ENCODE measurements at places on chromosomes 11 and 22.

DNA sequence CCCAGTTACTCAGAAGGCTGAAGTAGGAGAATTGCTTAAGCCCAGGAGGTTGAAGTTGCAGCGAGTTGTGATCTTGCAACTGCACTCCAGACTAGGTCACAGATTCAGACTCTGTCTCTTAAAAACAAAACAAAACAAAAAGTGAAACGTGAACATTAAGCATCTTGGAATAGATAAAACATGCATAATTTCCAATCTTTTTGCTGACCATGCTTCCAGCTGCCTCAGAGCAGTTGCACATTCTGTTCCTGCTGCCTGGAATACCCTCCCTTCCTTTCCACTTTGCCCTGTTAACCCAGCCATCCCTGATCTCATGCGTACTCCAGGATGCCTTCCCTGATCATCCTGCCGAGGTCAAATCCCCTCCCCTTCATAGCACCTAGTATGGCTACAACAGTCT lies 718 bp upstream of the CCDC88B start:
- DNase-seq, result no peak

DNA sequence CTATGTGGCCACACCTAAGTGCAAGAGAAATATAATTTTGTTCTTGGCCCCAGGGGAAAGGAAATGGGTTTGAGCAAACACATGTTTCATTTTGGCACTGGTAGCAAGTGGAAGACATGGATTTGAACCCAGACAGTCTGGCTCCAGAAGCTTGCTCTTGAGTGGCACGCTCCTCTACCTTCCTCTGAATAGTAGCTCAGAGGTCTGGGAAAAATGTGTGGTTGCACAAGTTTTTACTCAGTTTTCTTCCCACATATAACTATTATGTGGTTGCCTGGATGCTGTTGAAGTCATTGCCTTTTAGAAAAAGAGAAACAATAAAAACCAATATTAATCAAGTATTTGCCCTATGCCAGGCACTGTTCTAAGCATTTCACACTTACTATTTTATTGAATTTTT lies 16.3 kb downstream of the PARVA start:
- no peak for DNase-seq

GRCh38 chr11:120028897-120029258 lies 109.0 kb downstream of the TRIM29 start:
- DNase-seq, result no peak

GRCh38 chr11:119509969-119510401 lies 87.0 kb upstream of the THY1 start:
- peak; percentile 61 for DNase-seq

GRCh38 chr11:113960702-113961330 lies 14.1 kb upstream of the HTR3A start:
- no peak for DNase-seq

DNA sequence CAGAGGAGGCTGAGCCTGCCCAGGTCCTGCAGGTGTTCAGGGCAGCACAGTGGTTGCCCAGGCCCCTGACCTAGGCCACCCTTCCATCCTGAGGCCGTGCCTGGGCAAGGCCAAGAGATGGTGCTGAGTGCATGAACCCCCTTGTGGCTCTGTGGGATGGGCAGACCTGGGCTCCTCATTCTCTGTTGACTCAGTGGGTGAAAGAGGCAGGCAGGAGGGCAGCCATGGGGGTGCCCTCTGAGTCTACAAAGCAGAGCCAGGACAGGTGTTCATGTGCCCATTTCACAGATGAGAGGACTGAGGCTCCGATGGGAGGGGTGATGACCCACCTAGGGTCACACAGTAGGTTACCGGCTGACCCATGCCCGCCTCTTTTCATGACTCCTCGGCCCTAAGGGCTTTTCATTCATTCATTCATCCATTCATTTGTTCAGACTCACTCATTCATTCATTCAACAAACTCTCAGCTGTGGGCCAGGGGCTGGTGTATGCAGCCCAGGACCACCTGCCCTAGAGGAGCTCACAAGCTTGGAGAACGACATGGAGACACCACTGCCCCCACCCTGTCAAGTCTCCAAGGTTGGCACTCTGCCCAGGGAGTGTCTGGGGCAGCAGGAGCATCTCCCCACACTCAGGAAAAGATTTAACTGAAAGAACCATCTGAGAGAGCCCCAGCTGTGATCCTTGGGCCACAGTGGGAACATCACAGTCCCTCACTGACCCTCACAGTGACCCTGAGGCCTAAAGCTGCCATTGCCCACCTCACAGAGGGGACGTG lies 40.5 kb downstream of the IGLL5 start:
- no peak for DNase-seq

DNA sequence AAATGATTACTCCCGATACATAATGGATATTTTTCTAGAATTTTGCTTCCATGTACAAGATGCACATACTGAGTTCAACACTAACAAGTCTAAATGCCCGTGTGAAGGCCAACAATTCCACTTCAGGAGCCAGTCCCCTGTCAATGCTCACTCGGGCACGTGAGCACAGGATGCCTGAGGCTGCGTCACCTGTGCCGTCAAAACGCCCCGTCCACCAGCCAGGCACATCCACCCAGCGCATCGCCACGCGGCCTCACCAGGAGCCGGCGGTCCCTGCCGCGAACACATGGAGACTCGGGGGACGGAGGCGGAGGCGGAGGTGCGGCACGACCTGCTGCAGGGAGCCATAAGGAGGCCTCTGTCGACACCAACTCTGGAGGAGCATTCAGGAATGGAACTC lies 9.8 kb downstream of the TOLLIP start:
- DNase-seq, result no peak

GRCh38 chr11:128125723-128126122 lies 461.6 kb downstream of the ETS1 start:
- no peak for DNase-seq

- no peak for DNase-seq
Measured at GRCh38 chr22:27512283-27512761, 289.2 kb downstream of the MN1 start.

- DNase-seq, result no peak
Measured at GRCh38 chr11:117299351-117300282, 8.5 kb downstream of the BACE1-AS start.

DNA sequence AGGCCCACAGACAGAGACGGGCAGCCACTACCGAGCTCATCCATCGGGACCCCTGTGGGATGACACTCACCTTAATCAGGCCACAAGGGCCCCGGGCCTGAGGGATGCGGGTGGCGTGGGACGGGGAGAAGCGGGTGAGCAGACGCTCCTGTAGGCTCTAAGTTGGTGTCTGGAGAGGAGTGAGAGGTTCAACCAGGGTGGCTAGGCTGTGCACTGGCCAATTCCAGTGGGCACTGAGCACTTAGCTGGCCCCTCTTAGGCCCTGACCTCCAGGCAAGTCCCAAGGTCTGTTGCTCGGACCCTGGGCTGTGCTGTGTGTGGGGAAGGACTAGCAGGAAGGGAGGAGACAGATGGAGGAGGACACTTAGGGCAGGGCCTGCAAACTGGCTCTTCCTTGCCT lies 139.3 kb downstream of the ST3GAL4 start:
- no peak for DNase-seq

GRCh38 chr11:1931341-1932104 lies 12.0 kb downstream of the TNNT3 start:
- DNase-seq, result no peak

DNA sequence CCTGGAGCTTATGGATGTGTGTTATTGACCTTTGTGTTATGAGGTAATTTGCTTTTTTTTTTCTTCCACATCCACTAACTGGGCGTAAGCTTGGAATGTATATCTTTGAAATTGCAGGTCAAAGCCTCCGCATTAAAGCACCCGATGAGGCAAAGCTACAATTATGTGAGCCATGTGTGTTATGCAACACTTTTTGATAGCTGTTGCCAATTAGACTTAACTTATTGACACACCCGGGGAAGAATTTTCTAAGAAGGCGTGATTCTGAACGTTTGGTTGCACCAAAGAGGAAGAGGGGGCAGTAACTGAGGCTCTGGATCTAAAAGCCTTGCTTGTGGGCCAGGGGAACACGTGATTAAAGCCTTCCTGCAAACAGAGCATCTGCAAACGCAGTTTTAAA lies 610 bp upstream of the TEX12 start:
- DNase-seq, result no peak

DNA sequence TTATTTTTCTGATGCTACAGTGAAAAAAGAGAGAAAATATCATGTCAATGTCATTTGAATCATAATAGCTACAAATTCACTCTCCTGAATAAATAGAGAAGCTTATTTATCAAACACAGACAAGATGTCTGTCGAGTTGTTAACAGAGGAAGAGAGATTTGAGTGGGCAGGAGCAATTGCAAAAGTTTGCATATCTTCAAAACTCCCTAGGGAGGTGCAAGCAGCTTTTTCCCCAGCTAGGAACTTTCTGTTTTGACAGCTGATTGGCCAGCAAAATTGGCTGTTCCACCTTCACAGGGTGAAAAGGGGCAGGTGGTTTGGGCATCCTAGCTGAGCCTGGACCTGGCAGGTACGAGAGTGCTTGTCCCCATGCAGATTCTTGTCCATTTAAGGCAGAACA lies 98.2 kb downstream of the NTM start:
- no peak for DNase-seq

GRCh38 chr11:60761436-60762190 lies 4.9 kb downstream of the MS4A15 start:
- no peak for DNase-seq

GRCh38 chr11:15291885-15292284 lies 177.2 kb downstream of the INSC start:
- no peak for DNase-seq

GRCh38 chr11:9379041-9379440 lies 5.4 kb upstream of the IPO7 start:
- no peak for DNase-seq

GRCh38 chr11:78315724-78316123 lies 101.9 kb downstream of the GAB2 start:
- no peak for DNase-seq

- DNase-seq, result no peak
Measured at GRCh38 chr11:19253817-19254216, 13.1 kb upstream of the E2F8 start.

- no peak for DNase-seq
Measured at GRCh38 chr11:64810891-64811272, 531 bp upstream of the MEN1 start.

DNA sequence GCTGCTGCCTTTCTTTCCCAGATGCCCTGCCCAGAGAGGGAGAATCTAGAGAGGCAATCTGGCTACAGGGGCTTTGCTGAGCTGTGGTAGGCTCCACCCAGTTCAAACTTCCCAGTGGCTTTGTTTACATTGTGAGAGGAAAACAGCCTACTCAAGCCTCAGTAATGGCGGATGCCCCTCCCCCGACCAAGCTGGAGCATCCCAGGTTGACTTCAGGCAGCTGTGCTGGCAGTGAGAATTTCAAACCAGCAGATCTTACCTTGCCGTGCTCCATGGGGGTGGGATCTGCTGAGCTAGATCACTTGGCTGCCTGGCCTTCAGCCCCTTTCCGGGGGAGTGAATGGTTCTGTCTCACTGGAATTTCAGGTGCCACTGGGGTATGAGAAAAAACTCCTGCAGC lies 12.2 kb downstream of the BDNF start:
- DNase-seq, result no peak

DNA sequence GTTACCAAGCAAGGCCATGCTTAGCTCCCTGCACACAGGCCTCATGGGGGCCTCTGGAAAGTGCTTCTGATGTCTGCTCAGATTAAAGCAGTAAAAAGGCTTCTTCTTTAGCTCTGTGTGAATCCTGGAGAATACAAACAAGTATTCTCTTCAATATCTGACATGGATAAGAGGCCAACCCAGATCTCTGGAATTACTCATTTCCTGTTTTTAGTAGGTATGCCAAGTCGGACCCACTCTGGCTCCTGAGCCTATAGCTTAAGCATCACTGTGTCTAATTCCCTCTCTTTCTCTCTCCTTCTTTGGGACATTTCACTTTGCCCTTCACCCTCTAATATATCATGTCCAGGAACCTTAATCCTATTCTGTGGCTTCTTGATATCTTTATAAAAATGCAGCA lies 529.6 kb upstream of the CCDC90B start:
- no peak for DNase-seq

DNA sequence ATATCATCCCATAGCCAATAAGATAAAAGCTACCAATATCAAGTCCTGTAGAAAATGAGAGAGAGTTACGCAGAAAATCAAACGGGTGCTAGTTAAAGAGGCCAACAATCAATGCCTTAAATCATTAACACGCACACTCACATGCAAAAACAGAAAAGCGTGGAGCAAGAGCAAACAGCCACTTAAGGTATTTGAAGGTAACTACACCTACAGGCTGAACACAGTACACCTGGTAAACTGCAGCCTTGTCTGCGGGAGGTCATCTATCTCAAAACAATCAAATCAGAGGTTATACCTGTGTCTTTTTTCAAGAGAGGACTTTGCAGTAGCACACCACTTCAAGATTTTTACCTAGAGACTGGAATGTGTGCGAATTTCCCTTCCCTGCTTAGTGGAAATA lies 23.6 kb downstream of the SLC35F2 start:
- DNase-seq, result no peak

DNA sequence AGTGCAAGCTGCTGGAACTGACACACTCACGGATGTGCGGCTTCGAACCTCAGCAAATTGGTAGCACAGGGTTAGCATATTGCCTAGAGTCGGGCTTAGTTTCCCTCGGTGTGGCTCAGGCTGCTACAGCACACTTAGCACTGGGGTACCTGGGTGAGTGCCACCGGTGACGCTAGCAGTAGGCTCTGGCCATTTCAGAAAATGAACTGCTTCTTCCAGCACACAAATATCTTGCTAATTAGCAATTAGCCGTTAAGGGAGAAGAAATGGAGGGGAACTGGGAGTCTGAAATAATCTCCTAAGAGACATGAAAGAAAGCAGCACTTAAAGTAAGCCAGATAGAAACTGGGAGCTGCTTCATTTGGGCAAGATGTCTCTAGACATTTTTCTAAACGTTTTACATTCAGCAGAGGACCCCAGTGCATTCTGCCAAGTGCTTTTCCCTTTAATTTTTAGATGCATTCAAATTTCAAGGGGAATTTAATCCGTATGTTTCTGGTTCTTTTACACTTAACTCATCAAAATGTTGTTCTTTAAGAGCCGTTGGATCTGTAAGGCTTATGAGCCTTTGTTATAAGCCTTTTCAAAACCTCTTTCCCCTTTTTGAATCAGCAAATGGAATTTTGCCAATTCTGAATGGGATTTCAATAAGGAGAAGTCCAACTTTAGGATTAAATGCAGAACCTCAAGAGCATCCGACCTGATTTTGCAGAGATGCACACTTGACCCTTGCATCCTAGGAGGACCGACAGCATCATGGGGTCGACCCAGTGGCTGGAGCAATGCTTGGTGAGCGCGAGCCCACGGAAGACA lies 708.1 kb downstream of the NTM start:
- no peak for DNase-seq

GRCh38 chr11:102428696-102429095 lies 23.9 kb downstream of the TMEM123 start:
- DNase-seq, result no peak

- no peak for DNase-seq
Measured at GRCh38 chr22:20212754-20213699, 55.1 kb downstream of the RTN4R start.

DNA sequence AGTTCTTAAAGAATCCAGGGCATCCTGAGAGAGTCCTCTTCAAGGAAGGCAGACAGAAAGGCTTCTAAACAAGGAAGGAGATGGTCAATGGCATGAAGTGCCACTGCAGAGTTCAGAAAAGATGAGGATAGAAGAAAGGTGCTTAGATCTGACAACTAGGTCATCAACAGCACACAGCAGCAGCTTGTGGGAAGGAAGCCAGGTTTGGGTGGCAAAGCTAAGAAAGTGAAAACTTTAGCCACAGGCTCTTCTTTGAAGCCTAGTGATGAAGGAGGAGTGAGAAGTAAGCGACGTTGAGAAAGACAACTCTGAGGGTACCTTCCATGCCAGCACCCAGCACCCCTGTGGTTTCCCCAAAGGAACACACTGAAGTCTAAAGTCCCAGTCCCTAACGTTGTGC lies 92.0 kb downstream of the LARGE1 start:
- DNase-seq, result no peak

GRCh38 chr22:49883294-49883640 lies 29.6 kb downstream of the ZBED4 start:
- no peak for DNase-seq

Measured in activated CD4-positive, alpha-beta memory T cell treated with anti-CD3 and anti-CD28 coated beads for 36 hours (primary cell).